ENCODE measurements at places on chromosomes 2 and 18.

GRCh38 chr2:144984038-144984437 is 464.1 kb upstream of the ZEB2 start:
- DNase-seq: no peak

DNA sequence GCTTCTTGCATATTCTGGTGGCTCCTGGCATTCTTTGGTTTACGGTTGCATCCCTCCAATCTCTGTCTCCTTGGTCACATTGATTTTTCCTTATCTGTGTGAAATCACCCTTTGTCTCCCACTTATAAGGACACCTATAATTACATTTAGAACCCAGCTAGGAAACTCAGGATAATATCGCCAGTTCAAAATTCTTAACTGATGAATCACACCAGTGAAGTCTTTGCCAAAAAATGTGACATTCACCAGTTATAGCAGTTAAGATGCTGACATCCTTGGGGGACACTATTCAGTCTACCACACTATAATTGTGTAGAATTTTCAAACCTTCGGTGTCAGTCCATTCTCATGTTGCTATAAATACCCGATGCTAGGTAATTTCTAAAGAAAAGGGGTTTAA is 320.2 kb downstream of the TMX3 start:
- DNase-seq: no peak

- DNase-seq: peak; percentile 43
These were observed 454.9 kb downstream of the LPIN1 start for GRCh38 chr2:12201369-12201768.

DNA sequence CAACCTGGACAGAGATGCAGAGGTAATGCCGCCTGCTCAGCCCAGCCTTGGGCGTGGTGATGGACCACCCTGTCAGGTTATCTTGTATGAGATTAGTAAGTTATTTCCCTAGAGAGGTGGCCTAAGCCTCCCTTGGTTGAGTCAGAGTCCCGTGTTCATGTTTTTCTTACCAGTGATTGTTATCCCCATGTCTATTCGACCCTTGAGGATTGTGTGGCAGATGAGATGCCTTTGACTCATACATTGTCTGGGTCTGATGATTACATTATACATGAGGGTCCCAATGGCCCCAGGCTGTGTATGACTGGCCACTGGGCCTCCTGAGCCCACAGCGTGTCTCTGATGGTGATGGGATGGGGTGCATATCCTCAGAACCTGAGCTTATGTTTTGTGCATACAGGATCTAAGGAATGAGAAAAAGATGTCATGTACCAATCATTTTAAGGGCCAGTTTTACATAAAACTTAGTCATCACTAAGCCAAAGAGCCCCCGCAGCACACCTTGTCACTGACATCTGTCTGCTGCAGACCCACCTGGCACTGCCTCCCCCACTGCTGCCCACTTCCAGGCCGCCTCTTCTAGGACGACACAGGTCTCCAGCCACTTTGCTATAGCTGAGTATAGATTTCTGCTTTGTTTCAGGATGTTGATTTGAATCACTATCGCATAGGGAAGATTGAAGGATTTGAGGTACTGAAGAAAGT is 7.7 kb downstream of the PPP1R7 start:
- no peak for DNase-seq

DNA sequence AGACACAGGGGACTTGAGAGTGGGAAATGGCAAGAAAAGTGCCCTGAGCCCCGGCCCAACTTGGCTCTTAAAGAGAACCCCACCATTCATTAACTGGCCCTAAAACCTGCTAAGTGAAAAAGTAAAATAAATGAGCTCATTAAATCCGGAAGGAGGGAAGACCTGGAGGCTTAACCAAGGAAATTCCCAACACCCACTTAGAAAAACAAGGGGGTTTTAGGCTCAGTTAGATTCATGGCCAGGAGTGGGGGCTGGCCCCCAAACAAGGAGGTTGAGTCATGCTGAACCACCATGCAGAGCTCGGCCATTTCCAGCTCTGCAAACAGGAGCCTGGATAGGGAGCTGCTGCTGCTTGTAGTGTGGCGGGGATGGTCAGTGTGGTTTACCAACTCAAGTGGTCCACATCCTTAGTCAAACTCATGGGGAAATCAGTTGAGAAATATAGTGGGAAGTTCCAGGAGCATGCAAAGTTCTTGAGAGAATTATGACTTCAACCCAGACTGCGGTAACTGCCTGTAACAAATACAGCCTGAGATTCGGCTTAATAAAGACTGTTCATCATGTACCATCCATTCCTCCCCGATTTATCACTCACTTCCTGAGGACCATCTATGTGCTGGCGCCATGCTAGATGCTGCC is 39.7 kb upstream of the MRPL19 start:
- DNase-seq: no peak

DNA sequence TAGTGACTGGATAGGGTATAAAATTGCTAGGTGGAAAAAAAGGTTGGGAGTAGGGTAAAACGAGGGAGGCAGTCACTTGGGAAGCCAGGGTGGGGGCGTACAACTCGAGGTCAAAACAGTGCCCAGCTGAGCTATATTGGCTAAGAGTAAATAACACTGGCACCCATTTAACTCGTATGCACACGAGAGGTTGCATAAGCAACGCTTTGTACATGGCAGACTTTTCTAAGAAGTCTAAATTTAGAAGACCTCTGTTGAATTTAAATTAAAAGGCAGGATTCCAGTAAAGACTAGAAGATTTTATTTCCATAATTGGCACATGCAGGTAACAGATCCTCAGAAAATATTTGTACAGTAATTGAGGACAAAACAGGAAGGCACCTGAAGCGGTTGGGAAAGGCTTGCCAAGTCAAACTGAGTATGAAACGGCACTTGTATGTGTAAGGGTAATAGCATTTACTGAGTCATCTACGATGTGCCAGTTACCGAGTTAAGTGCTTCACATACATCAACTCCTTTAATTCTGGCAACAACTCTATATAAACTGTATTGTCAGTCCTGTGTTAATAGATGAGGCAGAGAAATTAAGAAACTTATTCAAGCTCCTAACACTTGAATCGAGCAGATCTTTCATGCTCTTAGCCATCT is 1.4 kb upstream of the MALT1 start:
- DNase-seq: peak; percentile 33

- DNase-seq: peak; percentile 27
These were observed 107.9 kb downstream of the KLHL29 start for GRCh38 chr2:23492921-23493320.

- DNase-seq: no peak
These were observed 45.5 kb upstream of the PTH2R start for GRCh38 chr2:208361077-208361441.

DNA sequence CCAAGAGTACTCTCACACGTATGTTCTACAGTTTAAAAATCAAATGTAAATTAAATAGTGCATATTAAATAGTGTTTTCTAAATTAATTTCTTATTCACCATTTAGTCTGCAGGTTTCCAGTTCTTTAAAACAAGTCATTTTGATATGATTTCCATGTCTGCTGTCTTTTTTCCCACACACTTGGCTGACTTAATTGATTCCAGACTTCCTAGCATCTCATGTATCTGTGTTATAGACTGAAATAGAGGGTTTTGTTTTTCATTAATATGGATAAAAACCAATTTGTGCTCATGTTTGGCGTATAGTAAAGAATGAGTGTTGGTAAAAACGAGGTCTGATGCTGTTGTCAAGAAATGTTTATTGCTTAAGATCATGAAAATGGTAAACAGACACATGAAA is 104.3 kb downstream of the SRBD1 start:
- DNase-seq: no peak

- DNase-seq: no peak
These were observed 28.0 kb downstream of the MAL start for GRCh38 chr2:95053543-95053942.

GRCh38 chr2:113111823-113112287 is 15.5 kb upstream of the IL1RN start:
- DNase-seq: peak; percentile 91

- DNase-seq: no peak
These were observed 357.1 kb downstream of the CPS1 start for GRCh38 chr2:210913461-210913860.

- DNase-seq: no peak
These were observed 65.6 kb upstream of the ATP5MC3 start for GRCh38 chr2:175247159-175247558.

- peak; percentile 38 for DNase-seq
These were observed 273.5 kb upstream of the MMADHC start for GRCh38 chr2:149861034-149861433.

- DNase-seq: no peak
These were observed 7.2 kb downstream of the HADHB start for GRCh38 chr2:26251893-26252292.

DNA sequence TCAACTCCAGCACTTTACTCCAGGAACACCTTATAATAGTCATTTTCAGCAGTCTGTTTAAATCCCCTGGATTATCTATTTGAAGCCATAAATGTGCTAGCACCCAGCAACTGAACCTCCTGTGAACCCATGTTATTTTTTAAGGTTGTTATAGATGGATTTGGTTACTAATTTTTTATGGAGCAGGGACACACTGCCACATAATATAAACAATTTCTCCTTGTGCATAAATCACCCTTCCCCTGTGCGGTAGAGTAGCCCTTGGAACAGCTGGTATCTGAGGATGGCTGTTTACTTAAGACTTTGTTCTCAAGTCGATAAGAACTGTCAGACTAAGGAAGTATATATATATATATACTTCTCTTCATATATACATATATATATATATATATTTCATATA is 367.4 kb downstream of the EPHA4 start:
- no peak for DNase-seq

DNA sequence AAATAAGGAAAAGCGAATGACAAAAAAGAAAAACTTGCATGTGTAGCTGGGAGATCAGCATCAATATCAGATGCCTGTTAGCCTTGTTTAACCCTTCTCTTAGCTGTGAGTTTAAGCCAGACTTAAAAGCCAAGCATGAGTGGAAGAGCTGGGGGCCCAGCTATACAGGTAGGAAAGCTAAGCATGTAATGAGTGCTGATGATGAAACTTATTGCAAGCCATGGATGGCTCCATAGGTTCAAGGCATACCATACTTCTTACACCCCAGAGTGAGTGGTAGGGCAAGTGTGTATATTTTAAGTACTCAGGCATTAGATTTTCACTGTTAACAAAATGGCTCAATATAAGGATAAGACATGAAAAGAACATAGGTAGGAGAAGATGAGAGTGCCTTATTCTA is 28.0 kb downstream of the RBBP8 start:
- DNase-seq: no peak

GRCh38 chr18:49304751-49305150 is 155.7 kb downstream of the DYM start:
- DNase-seq: no peak

DNA sequence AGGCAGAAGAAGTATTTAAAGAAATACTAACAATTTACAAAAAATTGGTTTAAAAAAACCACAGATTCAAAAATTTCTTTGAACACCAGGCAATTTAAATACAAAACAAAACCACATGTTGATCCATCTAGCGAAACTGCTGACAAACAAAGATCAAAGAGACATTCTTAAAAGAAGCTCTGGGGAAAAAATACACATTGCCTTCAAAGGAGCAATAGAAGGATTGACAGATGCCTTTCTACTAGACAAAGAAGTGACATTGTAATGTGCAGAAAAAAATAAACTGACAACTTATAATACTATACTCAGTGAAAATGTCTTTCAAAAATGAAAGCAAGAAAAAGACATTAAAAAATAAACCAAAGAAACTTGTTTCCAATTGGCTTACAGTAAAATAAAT is 12.6 kb upstream of the EIF2AK3 start:
- DNase-seq: no peak

- no peak for DNase-seq
These were observed 153.9 kb downstream of the INSIG2 start for GRCh38 chr2:118242216-118242615.

DNA sequence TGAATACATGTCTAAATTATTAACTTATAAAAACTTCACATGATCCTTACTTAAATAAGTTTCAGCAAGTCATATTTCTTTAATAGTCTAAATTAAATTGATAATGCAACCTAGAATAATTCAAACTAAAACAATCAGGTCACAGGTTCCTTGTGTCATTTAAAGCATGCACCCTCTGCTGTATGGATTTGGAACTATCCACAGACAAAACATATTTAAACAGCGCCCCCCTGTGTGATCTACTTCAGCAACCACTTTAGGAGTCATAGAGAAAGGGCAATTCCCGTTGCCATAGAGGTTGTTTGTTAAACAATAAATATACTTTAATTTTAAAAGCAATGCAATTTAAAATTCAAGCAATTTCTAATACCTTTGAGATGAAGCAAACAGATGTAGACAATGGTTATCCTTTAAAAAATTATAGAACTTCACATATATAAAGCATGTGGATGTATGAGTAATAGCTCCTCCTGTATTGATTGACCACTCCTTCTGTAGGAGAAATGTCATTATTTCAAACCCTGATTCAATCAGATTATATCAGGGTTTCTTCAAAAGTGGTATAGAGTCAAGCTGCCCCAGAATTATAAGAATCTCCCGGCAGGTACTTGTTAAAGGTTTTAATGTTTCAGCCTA is 21.2 kb downstream of the GRB14 start:
- peak; percentile 70 for DNase-seq

DNA sequence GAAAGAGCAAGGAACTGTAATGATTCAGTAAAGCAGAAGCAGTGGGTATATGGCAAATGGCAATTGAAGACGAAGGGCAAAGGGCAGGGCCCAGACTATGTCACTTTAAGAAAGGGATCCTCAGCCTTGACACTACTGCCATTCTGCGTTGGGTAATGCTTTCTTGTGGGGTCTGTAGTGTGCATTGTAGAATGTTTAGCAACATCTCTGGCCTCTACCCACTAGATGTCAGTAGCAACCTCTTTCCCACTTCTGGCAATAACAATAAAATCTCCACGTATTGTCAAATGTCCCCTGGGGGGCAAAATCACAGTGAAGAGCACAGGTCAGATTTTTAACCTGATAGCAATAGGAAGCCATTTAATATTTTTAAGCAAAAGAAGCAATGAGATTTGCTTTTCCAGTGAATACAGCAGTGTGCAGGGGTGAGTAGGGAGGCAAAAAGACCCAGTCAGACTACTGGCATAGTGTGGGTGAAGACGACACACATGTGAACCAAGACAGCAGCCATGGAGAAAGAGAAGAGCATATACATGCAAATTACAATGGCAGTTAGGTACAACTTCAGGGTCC is 209.5 kb downstream of the DYM start:
- DNase-seq: peak; percentile 37

DNA sequence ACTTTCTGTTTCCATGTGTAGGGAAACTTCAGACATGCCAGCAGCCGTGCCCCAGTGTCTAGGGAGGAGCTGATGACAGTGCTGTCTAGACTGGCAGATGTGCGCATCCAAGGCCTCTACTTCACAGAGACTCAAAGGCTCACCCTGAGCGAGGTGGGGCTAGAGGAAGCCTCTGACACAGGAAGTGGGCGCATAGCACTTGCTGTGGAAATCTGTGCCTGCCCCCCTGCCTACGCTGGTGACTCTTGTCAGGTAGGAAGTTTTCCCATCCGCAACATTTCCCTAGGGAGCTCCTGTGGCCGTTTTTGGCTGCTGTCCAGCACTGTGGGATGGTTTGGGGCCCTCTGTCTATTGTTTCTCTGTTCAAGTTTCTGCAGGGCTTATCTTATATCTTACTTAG is 143.1 kb upstream of the TTC39C start:
- no peak for DNase-seq

DNA sequence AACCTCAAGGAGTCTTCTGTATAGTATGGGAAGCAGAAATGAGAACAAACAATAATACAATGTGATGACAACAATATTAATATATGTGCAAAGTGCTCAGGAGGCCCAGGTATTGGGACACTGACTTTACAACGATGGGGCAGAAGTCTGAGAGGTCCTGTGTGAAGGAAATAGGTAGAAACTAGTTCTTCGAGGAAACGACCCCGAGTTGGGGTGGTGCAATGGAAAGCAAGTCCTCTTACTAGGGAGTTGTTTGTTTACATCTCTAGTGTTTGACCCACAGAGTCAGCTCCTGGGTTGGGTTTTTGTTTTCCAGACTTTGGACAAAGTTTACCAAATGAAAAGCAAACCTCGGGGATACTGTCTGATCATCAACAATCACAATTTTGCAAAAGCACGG is 16.2 kb downstream of the CASP8 start:
- DNase-seq: no peak

All from HL-60 (cell line).